ENCODE measurements at places on chromosomes 1 and 21. TPM values are rescaled to one million over a fixed set of nuclear protein-coding genes. Genes with fewer than 3 reads are reported as not detected.

- no peaks in the 10 kb centered on the region for H3K4me1 ChIP-seq
- no peak within 1 kb of the TSS for H3K27ac ChIP-seq
- no peak for DNase-seq
These were observed at the start of gene KCNA2 for GRCh38 chr1:110605901-110606656. Gene KCNA2, minus strand, starts transcription at chr1:110606358. Its CDS starts 1,576 bp downstream, at chr1:110604782.

- H3K27me3 ChIP-seq, result no peaks in the 10 kb centered on the region
- no peak for DNase-seq
- peak overlapping the region; percentile 70 for H3K4me3 ChIP-seq
- H3K27ac ChIP-seq, result peak overlapping the region; percentile 91
- H3K36me3 ChIP-seq, result peaks cover 11% of the 10 kb centered on the region
These were observed 3.1 kb upstream of the TINAGL1 start for GRCh38 chr1:31573261-31573660.

DNA sequence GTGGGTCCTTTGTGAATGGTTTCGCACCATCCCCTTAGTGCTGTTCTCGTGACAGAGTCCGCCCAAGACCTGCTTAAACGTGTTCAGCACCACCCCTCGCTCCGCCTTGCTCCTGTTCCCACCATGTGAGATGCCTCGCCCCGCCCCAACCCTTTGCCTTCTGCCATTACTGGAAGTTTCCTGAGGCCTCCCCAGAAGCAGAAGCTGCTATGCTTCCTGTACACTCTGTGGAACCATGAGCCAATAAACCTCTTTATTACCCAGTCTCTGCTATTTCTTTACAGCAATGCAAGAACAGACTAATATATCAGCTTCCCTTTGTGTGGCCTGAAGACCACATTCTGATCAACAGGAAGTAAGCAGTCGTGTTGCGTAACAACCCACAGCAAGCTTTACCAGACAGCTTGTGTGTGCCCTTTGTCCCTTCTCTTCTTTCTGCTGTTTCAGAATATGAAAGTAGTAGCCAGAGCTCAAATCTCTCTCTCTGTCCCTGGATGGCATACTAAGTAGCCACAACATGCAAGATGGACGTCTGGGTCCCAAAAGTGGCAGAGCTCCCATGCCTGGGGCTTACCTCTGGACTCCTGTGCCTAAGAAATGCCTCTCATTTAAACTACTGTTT, 14.1 kb downstream of the HENMT1 start:
- no peaks in the 10 kb centered on the region for H3K36me3 ChIP-seq
- peaks cover 11% of the 10 kb centered on the region for H3K4me1 ChIP-seq
- DNase-seq, result peak; percentile 77
- H3K4me3 ChIP-seq, result no peak overlapping the region
- H3K27ac ChIP-seq, result peak overlapping the region; percentile 20
- H3K27me3 ChIP-seq, result no peaks in the 10 kb centered on the region

- H3K4me1 ChIP-seq, result peaks cover 27% of the 10 kb centered on the region
- no peaks in the 10 kb centered on the region for H3K27me3 ChIP-seq
- peak overlapping the region; percentile 53 for H3K27ac ChIP-seq
- peak; percentile 81 for DNase-seq
These were observed 365.7 kb upstream of the USP24 start for GRCh38 chr1:55580845-55581332.

- peaks cover 7% of the 10 kb centered on the region for H3K4me1 ChIP-seq
- H3K4me3 ChIP-seq, result no peak overlapping the region
- no peaks in the 10 kb centered on the region for H3K36me3 ChIP-seq
- DNase-seq, result no peak
- H3K27me3 ChIP-seq, result no peaks in the 10 kb centered on the region
These were observed 71.1 kb upstream of the DPT start for GRCh38 chr1:168799927-168800605.

- H3K36me3 ChIP-seq, result no peaks in the 10 kb centered on the region
- no peaks in the 10 kb centered on the region for H3K27me3 ChIP-seq
- DNase-seq, result no peak
- no peaks in the 10 kb centered on the region for H3K4me1 ChIP-seq
- no peak overlapping the region for H3K4me3 ChIP-seq
These were observed 216.1 kb upstream of the TMEM51 start for GRCh38 chr1:14937288-14937949.

DNA sequence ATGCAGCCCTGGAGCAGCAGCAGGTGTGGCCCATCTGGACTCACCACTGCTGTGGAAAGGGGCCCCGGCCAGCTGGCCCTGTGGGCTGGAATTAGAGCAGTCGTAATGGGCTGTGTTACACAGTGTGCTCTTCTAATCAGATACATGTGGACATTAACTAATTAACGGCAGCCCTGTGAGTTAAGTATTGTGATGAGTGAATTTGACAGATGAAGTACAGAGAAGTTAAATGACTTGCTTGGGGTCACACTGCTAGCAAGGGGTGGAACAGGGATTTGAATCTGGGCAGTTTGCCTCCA, 58.6 kb downstream of the MDM4 start:
- no peak overlapping the region for H3K4me3 ChIP-seq
- peaks cover 20% of the 10 kb centered on the region for H3K4me1 ChIP-seq
- DNase-seq, result no peak
- H3K36me3 ChIP-seq, result no peaks in the 10 kb centered on the region
- H3K27ac ChIP-seq, result no peak overlapping the region
- no peaks in the 10 kb centered on the region for H3K27me3 ChIP-seq

DNA sequence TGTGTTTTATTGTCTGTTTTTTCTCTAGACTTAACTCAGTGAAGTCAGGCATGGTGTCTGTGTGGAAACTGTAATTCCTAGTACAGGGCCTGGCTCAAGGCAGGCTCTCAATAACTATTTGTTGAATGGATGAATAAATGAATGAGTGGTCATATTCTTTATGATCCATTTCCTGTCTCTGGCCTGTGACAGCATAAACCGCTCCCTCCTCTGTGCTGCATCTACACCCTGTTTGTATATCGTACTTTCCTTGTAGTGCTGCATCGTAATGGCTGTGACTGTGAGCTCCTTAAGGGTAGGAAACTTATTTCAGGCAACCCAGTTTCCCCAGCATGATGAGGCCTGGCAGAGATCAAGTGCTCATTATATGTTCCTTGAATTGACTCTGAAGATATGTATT, 337.5 kb upstream of the USP24 start:
- no peaks in the 10 kb centered on the region for H3K27me3 ChIP-seq
- no peak overlapping the region for H3K4me3 ChIP-seq
- H3K36me3 ChIP-seq, result no peaks in the 10 kb centered on the region
- no peak overlapping the region for H3K27ac ChIP-seq

- no peak for DNase-seq
- peaks cover 2% of the 10 kb centered on the region for H3K4me1 ChIP-seq
- no peak overlapping the region for H3K4me3 ChIP-seq
- H3K27me3 ChIP-seq, result no peaks in the 10 kb centered on the region
These were observed 77.3 kb downstream of the OLFML2B start for GRCh38 chr1:161946071-161946987.

DNA sequence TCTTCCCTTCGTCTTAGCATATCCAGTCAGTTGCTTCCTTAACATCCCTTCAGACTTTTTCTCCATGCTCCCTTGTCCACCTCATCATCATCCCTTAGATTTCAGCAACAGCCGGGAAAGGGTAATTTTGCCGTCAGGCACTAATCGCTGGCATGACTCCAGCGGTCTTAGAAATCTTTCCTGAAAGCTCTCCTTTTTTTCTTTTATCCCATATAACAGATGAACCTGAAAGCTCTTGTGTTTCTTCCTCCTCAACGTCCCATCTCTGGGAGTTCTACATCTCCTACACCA, 10.4 kb upstream of the BOLA1 start:
- H3K27me3 ChIP-seq, result no peaks in the 10 kb centered on the region
- H3K4me3 ChIP-seq, result peak overlapping the region; percentile 79
- DNase-seq, result no peak
- peak overlapping the region; percentile 97 for H3K27ac ChIP-seq

DNA sequence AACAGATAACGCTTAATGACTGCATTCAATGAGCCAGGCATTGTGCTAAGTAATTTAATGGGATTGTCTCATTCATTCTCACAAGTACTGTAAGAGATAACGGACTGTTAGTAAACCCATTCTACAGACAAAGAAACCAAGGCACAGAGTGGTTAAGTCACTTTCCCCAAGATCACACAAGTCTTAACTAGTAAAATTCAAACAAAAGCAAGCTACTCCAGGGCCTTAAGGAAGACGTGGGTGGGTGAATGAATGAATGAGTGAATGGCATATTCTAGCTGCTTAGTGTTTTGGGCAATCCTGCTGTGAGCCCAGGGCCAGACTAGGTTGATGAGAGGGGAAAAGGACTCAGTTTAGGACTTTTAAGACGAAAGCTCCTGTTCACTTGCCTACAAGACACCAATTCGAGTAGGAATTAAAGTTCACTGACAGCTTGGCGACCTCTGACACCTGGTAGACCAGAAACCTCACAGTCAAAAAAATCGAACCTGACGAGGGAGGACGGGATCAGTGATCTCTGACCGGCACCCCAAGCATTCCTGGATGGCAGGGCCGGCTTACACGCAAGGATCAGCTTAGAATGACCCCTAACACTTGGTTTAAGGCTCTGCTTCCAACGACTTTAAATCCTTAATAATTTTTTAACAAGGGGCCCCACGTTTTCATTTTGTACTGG, 557 bp downstream of the EMC1 start:
- H3K4me1 ChIP-seq, result peaks cover 16% of the 10 kb centered on the region
- DNase-seq, result no peak
- peak overlapping the region; percentile 70 for H3K27ac ChIP-seq
- H3K36me3 ChIP-seq, result no peaks in the 10 kb centered on the region
- no peaks in the 10 kb centered on the region for H3K27me3 ChIP-seq

DNA sequence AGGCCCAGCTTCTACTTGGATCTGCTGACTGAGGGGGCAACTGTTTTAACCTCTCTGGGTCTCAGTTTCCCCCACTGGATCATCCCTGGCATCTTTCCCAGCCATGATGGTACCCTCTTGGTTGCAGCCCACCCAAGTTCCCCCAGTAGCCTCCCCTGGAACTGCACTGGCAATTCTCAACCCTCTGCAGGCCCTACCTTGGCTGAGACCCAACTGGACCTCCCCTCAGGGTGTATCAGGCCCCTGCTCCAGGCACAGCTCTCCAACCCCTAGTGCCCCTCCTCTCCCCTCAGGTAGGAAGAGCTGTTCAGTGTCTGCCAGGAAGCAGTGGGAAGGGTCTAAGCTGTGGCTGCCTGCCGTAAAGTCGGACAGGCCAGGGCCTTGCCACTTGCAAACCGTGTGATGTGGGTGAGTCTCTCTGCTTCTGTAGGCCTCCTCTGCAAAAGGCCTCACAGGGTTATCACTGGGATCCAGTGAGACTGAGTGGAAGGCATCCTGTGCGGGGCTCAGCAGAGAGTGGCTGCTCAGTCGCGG, 32.1 kb downstream of the RHBG start:
- no peak for DNase-seq
- no peak overlapping the region for H3K4me3 ChIP-seq
- H3K27ac ChIP-seq, result no peak overlapping the region
- peaks cover 15% of the 10 kb centered on the region for H3K4me1 ChIP-seq
- H3K36me3 ChIP-seq, result no peaks in the 10 kb centered on the region

DNA sequence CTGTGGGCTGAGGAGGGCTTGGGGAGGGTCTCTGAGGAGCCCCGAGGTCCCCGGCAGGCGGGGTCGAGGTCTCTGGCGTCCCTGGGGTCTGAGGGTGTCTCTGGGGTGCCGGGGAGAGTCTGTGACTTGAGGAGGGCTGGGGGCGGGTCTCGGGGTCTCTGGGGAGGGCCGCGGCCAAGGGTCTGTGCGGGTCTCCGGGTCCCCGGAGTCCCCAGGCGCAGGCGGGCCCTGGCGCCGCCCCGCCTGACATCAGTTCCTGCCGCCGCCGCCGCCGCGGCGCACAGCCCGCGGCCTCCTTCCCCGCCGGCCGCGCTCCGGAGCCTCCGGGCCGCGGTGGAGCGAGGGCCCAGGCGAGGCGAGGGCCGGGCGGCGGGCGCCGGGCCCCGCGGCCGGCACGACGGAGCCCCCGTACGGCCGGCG, at the start of gene PLEKHM2:
Gene PLEKHM2, plus strand, starts transcription at position 279 of the 420 bp plus-strand sequence. CDS start 239 bp downstream, outside the sequence.
- H3K27me3 ChIP-seq, result no peaks in the 10 kb centered on the region
- H3K4me3 ChIP-seq, result peak within 1 kb of the TSS; percentile 65
- no peaks in the 10 kb centered on the region for H3K36me3 ChIP-seq
- peaks cover 55% of the 10 kb centered on the region for H3K4me1 ChIP-seq
- peak within 1 kb of the TSS; percentile 98 for H3K27ac ChIP-seq

DNA sequence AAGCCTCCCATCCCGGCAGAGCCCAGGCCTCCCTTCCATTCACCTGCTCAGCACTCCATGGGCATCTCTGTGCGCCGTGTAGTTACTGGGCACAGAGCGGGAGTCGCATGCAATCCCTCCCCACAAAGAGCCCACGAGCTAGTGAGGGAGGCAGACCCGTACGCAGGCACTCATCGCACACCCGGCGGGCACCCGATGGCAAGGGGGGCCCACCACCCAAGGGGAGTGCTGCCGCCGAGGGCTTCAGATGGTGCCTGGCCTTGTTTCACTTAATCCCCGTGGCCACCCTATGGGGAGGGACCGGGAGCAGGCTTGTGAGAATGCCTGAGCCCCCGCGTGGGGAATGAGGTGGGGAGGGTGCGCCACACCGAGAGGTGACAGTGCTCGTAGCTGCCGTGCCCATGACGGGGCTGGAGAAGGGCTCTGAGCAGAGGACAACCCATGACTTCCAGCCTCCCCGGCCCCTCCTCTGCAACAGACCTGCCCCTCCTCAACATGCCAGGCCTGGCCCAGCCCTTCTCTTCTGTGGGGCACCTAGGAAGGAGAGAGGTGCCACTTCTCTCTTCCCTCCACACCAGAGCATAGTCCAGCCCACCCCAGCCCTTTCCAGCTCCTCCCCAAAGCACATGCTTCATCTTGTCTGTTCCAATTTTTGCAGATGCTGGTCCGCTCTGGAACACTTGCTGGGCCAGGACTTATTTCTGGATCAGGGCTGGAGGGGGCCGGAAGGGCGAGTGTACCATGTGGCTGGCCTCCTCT, 30.2 kb upstream of the SELENON start:
- no peak overlapping the region for H3K27ac ChIP-seq
- no peaks in the 10 kb centered on the region for H3K27me3 ChIP-seq
- H3K4me3 ChIP-seq, result no peak overlapping the region
- H3K4me1 ChIP-seq, result peaks cover 16% of the 10 kb centered on the region
- no peak for DNase-seq
- no peaks in the 10 kb centered on the region for H3K36me3 ChIP-seq

The FGR gene
- not detected for total RNA-seq

The KLHL17 gene
- 16.8 TPM for total RNA-seq

The MAPKAPK2 gene
- total RNA-seq, result 62.6 TPM

The TSSK3 gene
- total RNA-seq, result 3.9 TPM
